CD4-positive, alpha-beta memory T cell (primary cell): ENCODE measurements at places on chromosomes 3 and 15.

- no peak for DNase-seq
Measured at GRCh38 chr3:164791263-164791662, 287.0 kb downstream of the SI start.

- peak; percentile 15 for DNase-seq
Measured at GRCh38 chr15:34109797-34110663, 8.1 kb downstream of the PGBD4 start.

DNA sequence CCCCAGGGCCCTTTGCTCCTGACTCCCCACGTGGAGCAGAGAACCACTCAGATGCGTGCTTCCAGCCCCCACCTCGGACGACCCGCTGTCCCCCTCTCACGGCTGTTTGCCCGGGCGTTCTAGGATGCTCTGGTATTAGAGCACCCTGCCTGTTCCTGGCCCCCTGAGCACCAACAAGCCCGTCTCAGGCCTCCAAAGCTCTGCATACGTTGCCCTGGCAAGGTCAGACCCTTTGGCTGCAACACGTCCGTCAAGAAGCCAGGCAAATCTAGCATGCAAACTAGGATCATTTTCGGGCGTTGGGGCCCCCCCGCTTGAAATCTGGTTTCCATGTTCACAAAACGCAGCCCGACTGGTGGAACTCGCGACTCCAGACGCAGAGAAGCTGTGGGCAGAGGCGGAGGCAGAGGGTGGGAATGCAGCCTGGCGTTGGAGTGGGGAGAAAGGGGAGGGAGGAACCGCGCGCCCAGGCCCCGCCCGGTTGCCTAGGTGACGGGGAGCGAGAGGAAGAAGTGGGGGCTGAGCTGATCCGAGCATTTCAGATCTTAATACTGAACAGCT, 86.2 kb upstream of the PIAS1 start:
- DNase-seq = no peak

DNA sequence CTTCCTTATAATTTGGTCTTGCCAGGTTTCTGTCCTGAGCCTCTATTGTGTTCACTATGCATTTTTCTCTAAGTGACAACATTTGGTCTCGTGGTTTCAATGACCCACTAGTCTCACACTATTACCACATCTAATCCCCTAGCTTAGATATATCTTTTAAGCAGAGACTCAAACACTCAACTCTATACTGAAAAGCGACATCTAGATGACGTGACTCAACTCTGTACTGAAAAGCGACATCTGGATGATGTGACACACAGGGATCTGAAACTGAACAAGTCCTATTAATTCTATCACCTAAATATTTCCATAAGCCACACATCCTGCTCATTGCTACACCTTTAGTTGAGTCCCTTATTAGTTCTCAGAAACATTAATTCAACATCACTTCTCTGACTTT, 141.7 kb upstream of the MBNL1 start:
- DNase-seq = no peak

GRCh38 chr3:65720989-65721737, 317.6 kb downstream of the MAGI1 start:
- no peak for DNase-seq

GRCh38 chr15:36579792-36580431, 486 bp downstream of the CDIN1 start:
- DNase-seq = no peak

DNA sequence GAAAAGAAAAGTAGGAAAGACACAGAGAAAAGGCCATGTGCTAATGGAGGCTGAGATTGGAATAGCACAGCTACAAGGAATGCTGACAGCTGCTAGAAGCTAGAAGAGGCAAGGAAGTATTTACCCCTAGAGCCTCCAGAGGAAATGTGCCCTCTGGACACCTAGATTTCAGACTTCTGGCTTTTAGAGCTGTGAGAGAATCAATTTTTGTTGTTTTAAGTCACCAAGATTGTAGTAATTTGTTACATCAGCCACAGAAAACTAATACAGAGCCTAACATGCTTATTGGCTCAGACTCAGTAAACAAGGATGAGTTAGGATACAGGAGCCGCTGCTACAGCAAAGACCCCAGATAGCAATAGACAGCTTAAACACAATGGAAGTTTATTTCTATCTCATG, 33.1 kb upstream of the GLCE start:
- DNase-seq = no peak

DNA sequence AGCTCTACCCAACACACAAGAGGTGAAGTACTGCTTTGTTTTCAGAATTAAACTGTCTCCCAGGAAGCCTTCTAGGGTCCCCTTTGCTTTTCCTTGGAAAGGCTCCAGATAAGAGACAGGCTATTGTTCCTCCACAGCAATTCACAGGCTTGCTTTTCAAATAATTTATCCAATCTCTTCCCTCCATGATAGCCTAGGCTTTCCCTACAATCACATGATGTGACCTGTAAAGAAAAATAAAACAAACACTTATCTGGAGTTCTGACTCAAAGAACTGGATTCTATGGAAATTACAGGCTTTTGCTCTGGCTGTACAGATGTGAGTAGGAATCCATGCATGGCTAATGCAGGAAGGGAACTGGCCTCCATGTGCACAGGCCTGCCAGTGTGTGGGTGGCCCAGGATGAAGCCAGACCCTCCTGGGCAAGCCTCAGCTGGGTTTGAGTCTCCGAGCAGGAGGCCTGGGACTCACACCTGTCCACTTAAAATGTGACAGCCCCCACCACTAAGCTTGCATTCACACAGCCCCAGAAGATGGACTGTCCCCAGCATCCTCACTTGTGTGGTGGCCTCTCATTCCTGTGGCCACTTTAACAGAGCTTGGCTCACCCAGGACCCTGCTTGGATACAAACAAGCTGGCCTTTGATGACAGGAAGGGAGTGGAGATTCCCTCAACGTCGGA, 75.8 kb upstream of the LEKR1 start:
- no peak for DNase-seq

DNA sequence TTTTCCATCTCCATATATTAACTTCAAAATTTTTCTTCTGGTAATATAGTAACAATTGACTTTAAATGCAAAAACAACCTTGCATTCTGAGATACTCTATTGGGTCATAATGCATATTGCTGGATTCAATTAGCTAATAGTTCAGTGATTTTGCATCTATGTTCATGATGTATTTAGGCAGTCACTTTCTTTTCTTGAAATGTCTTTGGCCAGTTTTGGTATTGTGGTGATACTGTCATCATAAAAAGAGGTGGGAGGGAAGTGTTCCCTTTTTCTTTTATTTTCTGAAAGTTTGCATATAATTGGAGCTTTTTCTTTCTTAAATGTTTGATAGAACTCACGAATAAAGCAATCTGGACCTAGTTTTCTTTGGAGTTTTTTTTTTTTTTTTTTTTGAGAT, 67.4 kb upstream of the ZNF148 start:
- no peak for DNase-seq

- DNase-seq = no peak
Measured at GRCh38 chr3:135898774-135899173, 66.8 kb upstream of the PPP2R3A start.

- peak; percentile 34 for DNase-seq
Measured at GRCh38 chr15:60800299-60801072, 321.5 kb upstream of the ICE2 start.

GRCh38 chr3:14879211-14879874, 60.6 kb downstream of the FGD5 start:
- DNase-seq = peak; percentile 42

DNA sequence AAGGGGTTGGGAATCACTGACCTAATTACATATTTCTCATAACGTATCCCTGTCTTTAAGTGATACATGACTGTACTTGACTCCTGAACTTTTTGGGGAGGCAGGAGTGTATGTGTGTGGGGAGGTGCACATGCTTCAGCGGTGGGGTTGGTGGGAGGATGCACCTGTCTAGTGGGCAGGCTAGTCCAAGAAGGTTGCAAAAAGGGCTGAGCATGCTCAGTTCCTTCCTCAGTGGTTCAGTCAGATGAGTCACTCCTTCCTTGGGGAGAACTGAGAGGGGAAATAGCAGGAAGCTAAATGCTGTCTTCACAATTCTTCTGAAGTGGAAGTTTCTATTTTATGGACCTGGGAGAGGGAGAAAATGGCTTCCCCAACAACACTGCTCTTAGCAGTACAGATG, 24.6 kb upstream of the AP4E1 start:
- DNase-seq = no peak

GRCh38 chr15:45773149-45773548, 138.3 kb downstream of the SQOR start:
- no peak for DNase-seq

- DNase-seq = no peak
Measured at GRCh38 chr3:197117114-197117513, 87.5 kb upstream of the MELTF start.

- DNase-seq = no peak
Measured at GRCh38 chr3:156488767-156489166, 66.2 kb downstream of the SSR3 start.

DNA sequence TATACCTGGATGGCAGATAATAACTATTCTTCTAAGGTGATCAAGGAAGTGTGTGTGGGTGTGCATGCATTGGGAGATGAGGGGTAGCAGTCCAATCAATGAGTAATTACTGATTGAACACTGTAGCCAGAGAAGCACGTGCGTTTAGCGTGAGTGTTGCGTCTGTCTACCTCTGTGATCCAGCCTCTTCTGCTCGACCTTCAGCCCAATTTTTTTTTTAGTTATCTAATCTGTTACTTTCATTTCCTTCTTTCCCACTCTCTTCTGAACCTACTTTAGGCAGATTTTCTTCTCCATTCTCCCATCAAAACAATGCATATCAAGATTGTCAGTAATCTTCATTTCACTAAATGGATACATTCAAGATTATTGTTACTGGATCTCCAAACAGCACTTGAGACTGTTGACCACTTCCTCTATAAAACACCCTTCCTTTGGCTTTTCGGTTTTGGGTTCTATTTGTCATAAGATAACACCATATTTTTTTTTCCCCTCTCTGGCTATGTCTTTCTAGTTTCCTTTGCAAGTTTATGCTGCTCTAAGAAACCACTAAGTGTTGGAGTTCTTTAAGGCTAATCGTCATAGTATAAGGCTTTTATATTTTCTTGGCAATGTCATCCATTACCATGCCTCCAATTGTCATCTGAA, 41.0 kb downstream of the MCTP2 start:
- peak; percentile 20 for DNase-seq

GRCh38 chr3:127889461-127889863, 25.6 kb upstream of the KBTBD12 start:
- DNase-seq = no peak

GRCh38 chr3:24426896-24427295, 67.8 kb downstream of the THRB start:
- DNase-seq = no peak

GRCh38 chr3:10692039-10692622, 123.9 kb upstream of the SLC6A11 start:
- no peak for DNase-seq

- DNase-seq = no peak
Measured at GRCh38 chr3:160757233-160758106, 1.4 kb downstream of the PPM1L start.

DNA sequence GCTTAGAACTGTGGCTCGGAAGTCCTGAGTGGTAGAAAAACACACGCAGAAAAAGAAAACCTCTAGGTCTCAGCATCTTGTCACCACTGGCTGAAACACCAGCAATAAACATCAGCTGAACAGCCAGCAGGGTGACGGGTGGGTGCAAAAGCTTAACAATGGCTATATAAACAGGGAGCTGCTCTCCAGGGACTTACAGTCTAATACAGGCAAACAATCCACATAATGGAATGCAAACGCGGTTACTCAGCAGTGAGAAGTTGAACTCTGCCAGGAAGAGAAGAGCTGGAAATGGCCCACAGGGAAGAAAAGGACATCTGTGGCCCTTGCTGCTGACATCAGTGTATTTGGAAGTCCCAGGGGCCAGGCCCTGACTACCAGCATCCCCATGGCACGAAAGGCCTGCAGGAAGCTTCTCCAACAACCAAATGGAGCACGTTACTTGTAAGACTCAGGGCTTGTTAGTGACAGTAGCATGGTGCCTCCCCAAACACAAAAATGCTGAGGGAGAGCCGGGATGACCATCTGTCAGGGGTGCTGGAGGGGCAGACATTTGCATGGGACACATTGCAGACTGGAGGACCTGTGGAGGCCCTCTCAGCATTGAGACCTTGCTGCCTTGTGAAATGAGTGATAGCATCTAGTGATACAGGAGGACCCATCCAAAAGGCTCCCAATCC, 3.0 kb downstream of the HEG1 start:
- no peak for DNase-seq

GRCh38 chr3:14063152-14063551, 61.5 kb downstream of the CHCHD4 start:
- no peak for DNase-seq

- no peak for DNase-seq
Measured at GRCh38 chr3:60610441-60611112, 640.7 kb downstream of the FHIT start.

- no peak for DNase-seq
Measured at GRCh38 chr3:108406661-108407206, 103.7 kb downstream of the MYH15 start.

DNA sequence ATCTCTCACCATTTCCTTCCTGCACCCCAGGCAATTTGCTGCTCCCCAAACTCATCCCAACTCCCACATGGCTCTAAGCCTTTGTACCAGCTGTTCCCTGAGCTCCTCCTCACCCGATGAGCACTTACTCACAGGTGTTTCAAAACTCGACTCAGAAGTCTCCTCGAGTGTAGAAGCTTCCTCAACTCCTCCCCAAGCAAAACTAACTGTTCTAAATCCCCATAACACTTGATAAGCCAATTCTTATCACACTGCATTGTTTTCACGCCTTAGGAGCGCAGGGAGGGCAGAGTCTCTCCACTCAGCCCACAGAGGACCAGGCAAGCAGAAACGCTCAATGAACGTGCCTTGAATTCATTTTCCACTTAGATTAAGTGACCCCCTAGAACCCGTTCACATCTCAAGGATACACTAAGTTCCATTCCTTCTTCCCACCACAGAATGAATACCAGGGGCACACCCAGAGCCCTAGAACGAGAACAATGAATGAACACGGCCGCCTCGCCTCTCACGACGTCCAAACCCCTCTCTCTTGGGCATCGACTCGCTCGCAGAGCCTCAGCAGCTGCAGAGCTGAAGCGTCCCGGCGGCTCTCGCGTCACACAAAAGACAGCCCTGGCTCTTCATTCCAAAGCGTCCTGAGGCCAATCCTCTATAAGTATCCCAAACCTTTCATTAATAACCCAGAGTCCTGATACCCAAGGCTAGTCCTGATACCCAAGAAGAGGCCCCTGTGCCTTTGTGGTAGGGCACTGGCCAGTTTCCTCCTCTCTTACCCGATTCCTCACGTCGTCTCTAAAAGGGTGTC, 1.1 kb downstream of the RAF1 start:
- peak; percentile 31 for DNase-seq
